Activated T-cell treated with anti-CD3 and anti-CD28 coated beads, Interleukin-2, amount 50 U/mL, for 72 hours (primary cell): ENCODE measurements at places on chromosomes 16 and 17. TPM values are rescaled to one million over a fixed set of nuclear protein-coding genes. Genes with fewer than 3 reads are reported as not detected.
A peak's percentile ranks its signal among the peaks of the same experiment; 100 is the strongest.

Gene SPNS1
- total RNA-seq, result 23.6 TPM

Gene NT5C3B
- 34.9 TPM for total RNA-seq

Gene PARD6A
- 7.2 TPM for total RNA-seq

Gene TNFRSF17
- not detected for total RNA-seq

Gene LRRC75A
- 2.6 TPM for total RNA-seq

Gene ARL5C
- 0.16 TPM for total RNA-seq

Gene EMC6
- total RNA-seq, result 45.0 TPM

Gene ABCA10
- 2.1 TPM for total RNA-seq

Gene NLRP1
- total RNA-seq, result 79.0 TPM

Gene KRT34
- total RNA-seq, result not detected

Gene MYH2
- not detected for total RNA-seq

Gene HOXB8
- not detected for total RNA-seq

Gene RMI2
- total RNA-seq, result 119 TPM

Gene SPN
- 84.4 TPM for total RNA-seq

Gene YPEL2
- total RNA-seq, result 13.4 TPM

GRCh38 chr16:15485175-15485574, 50.8 kb downstream of the BMERB1 start:
- no peak for DNase-seq
- no peak overlapping the region for H3K27ac ChIP-seq
- no peak overlapping the region for H3K4me3 ChIP-seq
- H3K36me3 ChIP-seq, result no peaks in the 10 kb centered on the region
- H3K27me3 ChIP-seq, result no peaks in the 10 kb centered on the region

- H3K36me3 ChIP-seq, result no peaks in the 10 kb centered on the region
- peaks cover 20% of the 10 kb centered on the region for H3K27me3 ChIP-seq
- no peak overlapping the region for H3K27ac ChIP-seq
- H3K4me3 ChIP-seq, result no peak overlapping the region
Observed at GRCh38 chr16:88953003-88953690, 23.9 kb downstream of the CBFA2T3 start.

- no peak overlapping the region for H3K4me3 ChIP-seq
- no peaks in the 10 kb centered on the region for H3K36me3 ChIP-seq
- H3K4me1 ChIP-seq, result no peaks in the 10 kb centered on the region
- H3K27me3 ChIP-seq, result no peaks in the 10 kb centered on the region
- no peak overlapping the region for H3K27ac ChIP-seq
Observed at GRCh38 chr17:73393381-73393780, 81.6 kb upstream of the CDC42EP4 start.

- no peak for DNase-seq
- H3K4me3 ChIP-seq, result no peak overlapping the region
- H3K27ac ChIP-seq, result no peak overlapping the region
Observed at GRCh38 chr17:61201211-61201610, 198.4 kb upstream of the TBX2 start.

- H3K27ac ChIP-seq, result no peak overlapping the region
- no peak for DNase-seq
- H3K27me3 ChIP-seq, result peaks cover 24% of the 10 kb centered on the region
- H3K36me3 ChIP-seq, result peaks cover 3% of the 10 kb centered on the region
- no peak overlapping the region for H3K4me3 ChIP-seq
Observed at GRCh38 chr16:85859818-85860125, 39.2 kb upstream of the IRF8 start.

DNA sequence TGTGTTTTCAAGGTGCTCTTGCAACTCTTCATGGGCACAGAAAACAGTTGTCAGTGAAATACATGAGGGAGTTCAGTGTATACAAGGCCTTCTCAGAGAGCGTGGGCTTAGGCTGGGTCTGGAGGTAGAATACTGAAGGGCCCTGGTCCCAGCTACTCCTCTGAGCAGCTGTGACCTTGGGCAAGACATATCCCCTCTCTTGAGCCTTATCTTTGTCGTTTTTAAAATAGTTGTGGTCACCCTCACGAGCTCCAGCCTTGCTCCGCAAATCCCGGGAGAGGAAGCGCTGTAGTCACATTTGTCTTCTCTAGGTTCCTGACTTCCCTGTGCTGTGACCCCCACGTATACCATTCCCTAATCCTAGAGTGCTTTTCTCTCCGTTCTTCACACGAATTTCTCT, 3.6 kb downstream of the ZNRF1 start:
- H3K27ac ChIP-seq, result no peak overlapping the region
- H3K36me3 ChIP-seq, result peaks cover 7% of the 10 kb centered on the region
- peaks cover 56% of the 10 kb centered on the region for H3K4me1 ChIP-seq
- H3K27me3 ChIP-seq, result peaks cover 17% of the 10 kb centered on the region

DNA sequence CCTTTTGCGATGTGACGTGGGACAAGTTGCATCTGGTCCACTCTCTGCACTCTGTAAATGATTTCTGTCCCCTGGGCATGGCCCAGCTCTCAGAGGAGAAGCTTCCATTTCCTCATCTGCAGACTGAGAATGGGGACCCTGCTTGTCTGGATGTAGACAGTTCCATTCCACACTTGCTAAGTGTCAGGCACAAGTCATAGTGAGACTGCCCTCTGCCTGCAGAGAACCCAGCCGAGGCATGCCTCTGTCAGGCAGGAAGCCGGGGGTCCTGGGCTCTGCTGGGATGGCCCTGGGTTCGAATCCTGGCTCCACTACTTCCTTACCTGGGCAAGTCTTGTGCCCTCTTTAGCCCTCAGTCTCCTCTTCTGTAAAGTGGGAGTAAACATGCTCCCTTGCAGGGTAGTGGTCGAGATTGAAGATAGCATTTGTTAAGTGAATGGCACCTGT, 4.1 kb downstream of the MAP2K3 start:
- no peaks in the 10 kb centered on the region for H3K27me3 ChIP-seq
- peak; percentile 45 for DNase-seq
- H3K4me3 ChIP-seq, result peak overlapping the region; percentile 98

DNA sequence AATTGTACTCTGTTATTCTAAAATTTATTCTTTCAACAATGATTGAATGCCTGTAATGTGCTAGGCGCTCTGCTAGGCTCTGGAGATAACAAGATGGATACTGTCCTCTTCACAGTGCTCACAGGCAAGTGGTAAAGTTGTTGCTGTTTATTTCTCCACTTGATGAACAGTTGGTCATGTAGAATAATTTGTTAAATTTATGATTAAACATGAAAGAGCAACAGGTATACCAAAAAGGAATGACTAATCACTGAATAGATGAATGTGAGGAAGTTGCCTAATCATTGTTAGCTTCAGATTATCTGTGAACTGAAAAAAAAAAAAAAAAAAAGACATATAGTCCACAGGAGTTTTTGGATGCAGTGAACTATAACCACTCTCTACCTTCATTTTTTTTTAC, 62.3 kb downstream of the NFATC3 start:
- DNase-seq, result no peak
- peak overlapping the region; percentile 60 for H3K27ac ChIP-seq
- H3K4me1 ChIP-seq, result peaks cover 29% of the 10 kb centered on the region
- H3K4me3 ChIP-seq, result peak overlapping the region; percentile 41
- H3K36me3 ChIP-seq, result peaks cover 11% of the 10 kb centered on the region

GRCh38 chr17:2140683-2141082, 85.8 kb downstream of the HIC1 start:
- no peak overlapping the region for H3K4me3 ChIP-seq
- H3K4me1 ChIP-seq, result peaks cover 27% of the 10 kb centered on the region
- DNase-seq, result no peak
- H3K27ac ChIP-seq, result no peak overlapping the region
- H3K27me3 ChIP-seq, result no peaks in the 10 kb centered on the region

- no peaks in the 10 kb centered on the region for H3K4me1 ChIP-seq
- peaks cover 11% of the 10 kb centered on the region for H3K36me3 ChIP-seq
- H3K27me3 ChIP-seq, result no peaks in the 10 kb centered on the region
- no peak for DNase-seq
Observed at GRCh38 chr16:14585287-14585686, 44.8 kb downstream of the PARN start.

GRCh38 chr17:51954232-51954765, 204.2 kb downstream of the CA10 start:
- H3K4me1 ChIP-seq, result no peaks in the 10 kb centered on the region
- H3K36me3 ChIP-seq, result no peaks in the 10 kb centered on the region
- H3K27ac ChIP-seq, result no peak overlapping the region
- no peak overlapping the region for H3K4me3 ChIP-seq

GRCh38 chr17:80793421-80793820, 198.2 kb upstream of the CHMP6 start:
- H3K27me3 ChIP-seq, result no peaks in the 10 kb centered on the region
- peaks cover 3% of the 10 kb centered on the region for H3K36me3 ChIP-seq
- DNase-seq, result no peak
- H3K4me3 ChIP-seq, result peak overlapping the region; percentile 42
- peak overlapping the region; percentile 76 for H3K27ac ChIP-seq

- no peaks in the 10 kb centered on the region for H3K36me3 ChIP-seq
- H3K27me3 ChIP-seq, result no peaks in the 10 kb centered on the region
- no peak overlapping the region for H3K4me3 ChIP-seq
- H3K27ac ChIP-seq, result no peak overlapping the region
Observed at GRCh38 chr16:794853-795466, 5.6 kb downstream of the GNG13 start.

GRCh38 chr17:12812877-12813276, 23.6 kb downstream of the ARHGAP44 start:
- DNase-seq, result no peak
- no peaks in the 10 kb centered on the region for H3K27me3 ChIP-seq
- H3K4me1 ChIP-seq, result no peaks in the 10 kb centered on the region

- H3K36me3 ChIP-seq, result no peaks in the 10 kb centered on the region
- H3K4me1 ChIP-seq, result no peaks in the 10 kb centered on the region
- no peak overlapping the region for H3K27ac ChIP-seq
- no peak for DNase-seq
- H3K27me3 ChIP-seq, result no peaks in the 10 kb centered on the region
Observed at GRCh38 chr17:72008236-72008876, 112.5 kb upstream of the SOX9 start.

DNA sequence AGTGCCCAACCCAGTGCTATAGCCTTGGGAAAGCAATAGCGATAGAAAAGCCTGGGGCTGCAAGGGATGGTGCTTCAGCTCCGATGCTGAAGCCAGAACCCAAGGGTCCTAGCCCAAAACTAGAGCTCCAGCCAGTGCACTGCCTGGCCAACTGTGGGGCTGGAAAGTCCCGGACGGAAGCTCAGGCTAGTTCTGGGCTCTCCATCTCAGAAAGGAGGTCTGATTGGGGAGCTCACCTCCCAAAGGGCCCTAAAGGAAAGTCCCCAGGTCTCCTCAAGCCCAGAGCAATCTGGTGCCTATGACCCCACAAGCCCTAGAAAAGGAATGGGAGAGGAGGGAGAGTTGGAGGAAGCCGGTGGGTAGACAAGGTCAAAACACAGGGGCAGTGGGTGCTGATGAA, 2.0 kb upstream of the ABCC3 start:
- no peaks in the 10 kb centered on the region for H3K36me3 ChIP-seq
- H3K4me1 ChIP-seq, result peaks cover 7% of the 10 kb centered on the region
- no peak overlapping the region for H3K4me3 ChIP-seq
- H3K27ac ChIP-seq, result no peak overlapping the region
- DNase-seq, result no peak

DNA sequence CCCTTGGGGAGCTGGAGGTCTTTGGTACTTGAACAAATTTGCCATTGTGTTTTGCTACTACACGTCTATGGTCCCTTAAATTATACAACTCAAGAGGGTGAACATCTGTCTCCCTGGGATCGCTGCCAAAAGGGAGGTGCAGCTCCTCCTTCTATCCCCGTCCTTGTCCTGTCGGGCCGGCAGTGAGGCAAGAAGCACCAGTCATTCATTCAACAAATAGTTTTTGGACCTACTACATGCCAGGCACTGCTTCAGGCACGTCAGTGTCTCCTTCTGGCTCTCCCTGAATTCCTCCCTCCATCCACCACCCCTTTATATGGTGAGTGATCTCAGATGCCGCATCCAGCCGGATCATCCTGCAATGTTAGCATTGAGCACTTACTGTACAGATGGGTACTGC, 2.2 kb upstream of the RPL38 start:
- H3K27me3 ChIP-seq, result peaks cover 28% of the 10 kb centered on the region
- no peak overlapping the region for H3K27ac ChIP-seq
- no peak overlapping the region for H3K4me3 ChIP-seq
- no peak for DNase-seq

DNA sequence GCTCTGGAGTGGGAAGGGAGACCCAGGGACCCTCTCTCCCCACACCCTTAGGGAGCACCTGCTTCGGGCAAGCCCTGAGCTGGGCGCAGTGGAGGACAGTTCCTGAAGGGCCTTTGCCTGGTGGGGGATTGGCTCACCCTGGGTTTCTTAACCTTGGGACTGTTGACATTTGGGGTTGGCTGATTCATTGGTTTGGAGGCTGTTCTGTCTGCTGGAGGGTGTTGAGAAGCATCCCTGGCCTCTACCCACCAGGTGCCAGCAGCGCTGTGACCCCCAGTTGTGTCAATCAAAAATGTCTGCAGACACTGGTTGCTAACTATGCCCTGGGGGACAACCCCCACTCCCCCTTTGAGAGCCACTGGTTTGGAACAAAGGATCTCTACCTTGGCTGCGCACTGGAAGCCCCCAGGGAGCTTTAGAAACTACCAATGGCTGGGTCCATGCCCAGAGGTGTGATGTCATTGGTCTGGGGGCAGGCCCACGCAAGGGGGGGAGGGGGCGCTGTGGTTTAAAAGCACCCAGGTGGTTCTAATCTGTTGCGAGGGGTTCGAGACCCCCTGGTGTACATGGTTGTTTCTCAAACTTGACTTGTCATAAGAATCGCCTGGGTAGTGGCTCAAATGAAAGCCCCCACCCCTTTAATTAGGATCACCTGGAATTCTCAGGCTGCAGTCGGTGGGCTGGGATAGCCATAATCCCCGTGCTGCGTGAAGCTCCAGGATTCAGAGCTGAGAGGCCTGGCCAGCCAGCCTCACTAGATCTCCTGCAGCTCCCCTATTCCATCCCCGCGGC, 151.9 kb upstream of the GSE1 start:
- no peak overlapping the region for H3K27ac ChIP-seq
- H3K36me3 ChIP-seq, result no peaks in the 10 kb centered on the region
- H3K27me3 ChIP-seq, result peaks cover 31% of the 10 kb centered on the region

DNA sequence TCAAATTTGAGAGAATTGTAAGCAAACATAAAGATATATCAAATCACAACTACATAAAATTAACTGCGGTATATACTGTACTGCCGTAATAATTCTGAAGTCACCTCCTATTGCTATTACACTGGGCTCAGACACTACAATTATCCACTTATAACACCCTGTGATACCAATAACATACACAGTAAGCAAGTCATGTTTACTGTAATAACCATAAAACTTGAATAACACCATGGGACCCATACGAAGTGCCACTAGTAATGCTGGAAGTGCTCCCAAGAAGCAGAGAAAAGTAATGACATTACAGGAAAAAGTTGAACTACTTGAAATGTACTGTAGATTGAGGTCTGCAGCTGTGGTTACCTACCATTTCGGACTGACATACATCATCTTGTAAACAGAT, 24.0 kb downstream of the CMC2 start:
- no peak overlapping the region for H3K27ac ChIP-seq
- peaks cover 13% of the 10 kb centered on the region for H3K4me1 ChIP-seq
- peaks cover 6% of the 10 kb centered on the region for H3K36me3 ChIP-seq
- no peak overlapping the region for H3K4me3 ChIP-seq
- no peaks in the 10 kb centered on the region for H3K27me3 ChIP-seq

GRCh38 chr17:42323268-42323773, 35.0 kb downstream of the STAT5A start:
- peak overlapping the region; percentile 52 for H3K27ac ChIP-seq
- no peak for DNase-seq
- no peaks in the 10 kb centered on the region for H3K27me3 ChIP-seq
- H3K4me3 ChIP-seq, result peak overlapping the region; percentile 9
